Right renal pelvis (tissue), 4 donors: ENCODE measurements at places on chromosomes 3 and 15.

GRCh38 chr3:17052363-17052762, 167.6 kb downstream of the PLCL2 start:
- DNase-seq, result no peak

GRCh38 chr3:37762698-37763097, 99.0 kb upstream of the CTDSPL start:
- DNase-seq, result no peak

DNA sequence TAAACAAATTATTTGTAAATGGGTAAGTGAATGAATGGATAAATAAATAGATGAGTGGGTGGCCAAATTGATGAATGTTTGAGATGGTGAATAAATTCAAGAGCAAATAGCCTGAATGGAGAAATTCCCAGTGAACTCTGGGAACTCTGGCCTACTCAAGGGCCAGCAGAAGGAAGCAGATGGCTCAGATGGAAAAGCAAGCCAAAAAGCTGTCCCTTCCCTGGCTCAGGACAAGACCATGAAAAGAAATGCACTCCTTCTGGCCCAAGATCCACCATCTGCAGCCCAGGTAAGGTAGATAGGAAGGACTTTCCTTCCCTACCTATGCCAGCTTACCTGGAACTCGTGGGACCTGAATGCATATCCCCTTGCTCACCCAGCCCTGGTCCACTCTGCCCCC, 37.6 kb upstream of the CLDN18 start:
- no peak for DNase-seq

GRCh38 chr15:73781038-73781925, 28.1 kb upstream of the INSYN1 start:
- DNase-seq, result no peak

DNA sequence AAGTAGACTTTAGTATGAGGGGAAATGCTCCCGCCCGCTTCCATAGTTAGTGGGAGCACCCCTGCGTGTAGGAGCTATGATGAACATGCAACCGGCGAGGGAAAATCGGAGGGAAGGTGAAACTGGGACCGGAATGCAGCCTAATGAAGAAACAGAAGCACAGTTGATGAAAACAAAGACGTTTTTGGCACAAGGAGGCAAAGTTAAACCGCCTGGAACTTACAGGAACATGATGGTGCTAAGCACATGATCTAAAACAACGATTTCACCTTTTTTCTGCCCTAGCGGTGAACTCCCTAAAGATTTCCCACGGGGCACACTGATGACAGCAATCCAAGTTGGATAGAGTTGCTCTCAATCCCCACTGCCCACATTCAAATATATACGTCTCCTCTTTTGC, 49.4 kb upstream of the SPATA12 start:
- DNase-seq, result no peak

DNA sequence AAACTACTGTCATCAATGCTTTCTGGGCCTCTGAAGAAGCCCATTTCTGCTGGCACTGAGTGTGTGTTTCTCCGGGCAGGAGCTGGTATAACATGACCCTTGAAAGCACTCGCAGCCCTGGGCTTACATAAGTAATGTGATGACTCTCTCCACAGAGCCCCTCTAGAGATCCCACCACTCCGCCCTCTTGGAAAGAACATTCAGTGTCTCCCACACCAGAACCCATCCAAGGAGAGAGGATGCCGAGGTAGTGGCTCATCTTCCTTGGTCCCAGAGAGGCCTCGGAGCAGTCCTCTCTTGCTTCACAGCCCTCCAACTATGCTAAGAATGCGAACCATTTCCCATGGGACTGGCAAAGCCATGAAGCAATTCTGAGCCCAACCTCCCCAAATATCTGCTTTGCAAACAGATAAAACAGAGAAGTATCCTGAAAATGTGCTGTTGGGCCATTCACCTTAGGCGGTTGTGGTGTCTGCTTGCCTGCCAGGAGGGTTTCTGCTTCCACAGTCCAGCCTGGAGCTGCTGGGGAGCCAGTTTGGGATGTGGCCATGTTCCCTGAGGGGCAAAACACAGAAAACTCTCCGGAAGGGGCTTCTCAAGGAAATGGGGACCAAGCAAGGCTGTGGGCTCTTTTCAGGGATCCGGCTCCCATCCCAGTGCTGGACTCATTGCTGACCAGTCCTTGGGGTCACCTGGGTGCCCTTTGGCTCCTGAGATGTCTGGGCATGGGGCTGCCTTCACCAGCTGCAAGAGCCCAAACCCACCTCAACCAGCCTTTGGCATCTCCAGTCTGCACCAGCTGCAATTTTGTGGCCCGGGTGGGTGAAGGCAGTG, 47.3 kb downstream of the AMOTL2 start:
- peak; percentile 39 for DNase-seq

DNA sequence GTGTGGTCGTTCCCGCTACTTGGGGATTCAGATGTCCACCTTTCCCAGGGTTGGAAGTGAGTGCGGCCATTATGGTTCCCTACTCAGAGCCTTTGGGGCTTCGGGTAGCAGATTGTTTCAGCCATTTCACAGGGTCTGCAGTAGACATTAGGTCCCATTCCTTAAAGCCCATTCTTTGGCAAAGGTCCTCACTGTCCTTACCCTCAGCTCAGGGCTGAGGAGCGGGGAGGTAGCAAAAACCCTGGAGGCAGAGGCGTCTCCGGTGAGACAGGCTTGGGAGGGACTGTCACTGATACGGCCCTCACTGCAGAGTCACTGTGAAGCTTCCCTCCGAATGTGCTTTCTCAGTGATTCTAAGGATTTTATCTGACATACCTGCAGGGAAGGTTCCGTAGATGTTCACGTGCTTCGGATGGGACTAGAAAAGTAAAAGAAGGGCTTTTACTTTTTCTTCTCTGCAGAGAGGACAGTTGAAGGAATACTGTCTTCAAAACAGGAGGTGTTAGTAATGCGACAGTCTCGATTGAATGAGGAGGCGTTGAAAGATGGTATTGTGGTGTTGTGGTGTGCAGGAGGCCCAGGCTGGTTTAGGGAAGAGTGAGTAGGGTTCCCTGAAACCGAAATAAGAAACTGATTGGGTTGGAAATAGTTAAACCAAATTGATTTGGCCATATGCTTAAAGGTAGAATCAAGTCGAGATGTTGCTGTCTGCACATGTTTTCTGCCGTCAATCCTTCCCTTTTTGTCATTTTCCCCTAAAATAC, 630 bp downstream of the ATP6V1A start:
- DNase-seq, result no peak

DNA sequence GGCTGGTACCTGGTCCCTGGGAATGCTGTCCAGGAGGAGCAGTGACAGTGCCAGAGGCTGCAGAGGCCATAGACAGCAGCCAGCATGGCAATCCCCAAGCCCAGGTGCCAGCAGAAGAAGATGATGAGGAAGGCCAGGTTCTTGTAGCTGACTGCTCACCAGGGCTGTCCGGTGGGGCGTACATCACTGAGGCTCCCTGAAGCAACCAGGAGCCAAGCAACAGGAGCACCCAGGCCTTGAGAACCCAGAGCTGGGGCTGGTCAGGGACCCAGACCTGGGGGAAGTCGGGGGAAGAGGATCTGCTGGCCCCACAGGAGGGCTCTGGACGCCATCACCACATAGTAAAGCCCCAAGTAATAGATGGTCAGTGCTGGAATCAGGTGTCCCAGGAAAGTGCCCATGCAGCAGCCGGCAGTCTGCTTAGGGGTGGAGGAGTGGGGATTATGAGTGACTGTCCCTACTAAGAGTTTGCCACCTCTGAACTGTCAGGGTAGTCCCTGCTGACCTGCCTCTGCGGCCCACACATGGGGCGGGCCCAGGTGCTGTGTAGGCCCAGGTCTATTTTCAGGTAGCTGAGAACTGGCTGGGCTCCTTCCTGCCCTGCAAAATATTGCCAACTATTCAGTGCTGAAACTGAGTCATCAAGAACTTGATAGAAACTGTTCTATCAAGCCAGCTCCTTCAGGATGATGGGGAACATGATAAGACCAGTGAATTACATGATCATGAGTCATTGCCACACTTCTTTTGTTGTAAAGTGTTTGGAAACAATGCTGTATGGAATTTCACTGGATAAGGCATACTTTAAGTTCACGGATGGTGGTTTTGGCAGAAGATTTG, 68.7 kb downstream of the CHRD start:
- DNase-seq, result no peak

DNA sequence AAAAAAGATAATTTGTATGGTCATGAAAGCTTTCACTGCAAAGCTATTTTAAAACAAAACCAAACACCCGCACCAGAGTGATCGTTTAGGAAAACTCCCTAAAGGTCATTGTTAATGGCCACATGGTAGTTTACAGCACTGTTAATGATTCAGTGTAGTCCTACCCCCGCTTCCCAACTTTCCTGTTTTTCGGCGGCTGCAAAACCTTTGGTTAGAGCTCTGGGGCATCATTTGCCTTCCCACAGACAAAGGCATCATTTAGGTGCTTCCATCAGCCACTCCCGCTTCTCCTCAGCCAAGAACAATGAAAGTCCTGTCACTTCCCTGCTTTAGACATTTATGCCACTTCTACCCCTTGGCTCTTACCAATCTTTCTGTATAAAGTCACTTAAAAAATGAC, 10.6 kb downstream of the MELTF start:
- no peak for DNase-seq

DNA sequence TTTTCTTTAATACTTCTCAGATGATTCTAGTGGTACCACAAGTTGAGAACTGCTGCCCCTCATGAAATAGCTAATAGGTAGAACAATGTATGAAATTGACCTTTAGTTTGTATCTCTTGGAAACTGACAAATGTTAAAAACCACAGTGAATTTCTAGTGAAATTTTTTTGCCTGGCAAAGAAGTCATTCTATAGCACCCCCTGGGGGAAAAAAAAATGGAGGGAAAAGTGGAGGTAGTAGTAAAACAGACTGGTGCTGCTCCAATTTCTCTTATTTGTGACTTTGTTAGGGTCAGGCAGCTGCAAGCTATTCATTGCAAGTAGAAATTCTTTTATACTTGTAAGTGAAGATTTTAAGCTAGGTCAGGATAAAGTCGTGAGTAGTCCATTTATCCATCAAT, 605.0 kb downstream of the NLGN1 start:
- no peak for DNase-seq

DNA sequence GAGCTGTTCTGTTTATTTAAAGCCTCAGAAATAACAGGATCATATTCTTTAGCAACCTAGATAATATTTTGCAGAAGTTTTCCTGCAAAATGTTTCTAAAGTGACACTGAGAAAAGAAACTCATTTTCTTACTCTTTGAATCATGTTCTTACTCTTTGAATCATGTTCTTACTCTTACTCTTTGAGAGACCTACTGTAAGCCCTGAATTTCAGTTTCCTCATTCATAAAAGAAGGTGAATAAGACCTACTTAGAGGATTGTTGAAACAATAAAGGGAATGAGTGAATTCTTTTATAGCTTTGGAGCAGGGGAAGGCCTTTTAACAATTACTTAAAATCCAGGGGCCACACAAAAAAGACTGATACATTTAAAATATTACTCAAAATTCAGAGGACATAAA, 221.7 kb upstream of the CMC1 start:
- no peak for DNase-seq

DNA sequence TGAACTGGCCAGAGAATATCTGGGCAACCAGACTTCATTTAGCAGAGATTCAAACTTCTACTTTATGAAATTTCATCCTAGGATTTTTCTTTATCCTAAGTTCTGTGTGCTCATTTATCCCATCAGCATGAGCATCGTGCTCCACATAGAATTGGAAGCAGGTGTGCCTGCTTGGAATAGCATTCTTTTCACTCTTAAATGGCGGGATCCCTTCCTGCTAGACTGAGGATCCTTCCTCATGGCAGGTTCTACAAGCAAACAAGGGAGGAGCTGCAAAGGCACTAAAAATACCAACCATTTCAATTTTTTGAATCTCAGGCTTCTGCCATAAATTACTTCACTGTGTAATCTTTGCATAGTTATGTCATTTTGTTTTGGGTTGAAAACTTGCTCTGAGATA, 74.6 kb upstream of the FLNB start:
- DNase-seq, result no peak

- no peak for DNase-seq
Observed at GRCh38 chr3:3699816-3700633, 99.2 kb upstream of the LRRN1 start.

GRCh38 chr3:17945799-17946399, 203.5 kb upstream of the TBC1D5 start:
- no peak for DNase-seq

GRCh38 chr15:88797663-88798339, 5.4 kb upstream of the ACAN start:
- DNase-seq, result no peak

DNA sequence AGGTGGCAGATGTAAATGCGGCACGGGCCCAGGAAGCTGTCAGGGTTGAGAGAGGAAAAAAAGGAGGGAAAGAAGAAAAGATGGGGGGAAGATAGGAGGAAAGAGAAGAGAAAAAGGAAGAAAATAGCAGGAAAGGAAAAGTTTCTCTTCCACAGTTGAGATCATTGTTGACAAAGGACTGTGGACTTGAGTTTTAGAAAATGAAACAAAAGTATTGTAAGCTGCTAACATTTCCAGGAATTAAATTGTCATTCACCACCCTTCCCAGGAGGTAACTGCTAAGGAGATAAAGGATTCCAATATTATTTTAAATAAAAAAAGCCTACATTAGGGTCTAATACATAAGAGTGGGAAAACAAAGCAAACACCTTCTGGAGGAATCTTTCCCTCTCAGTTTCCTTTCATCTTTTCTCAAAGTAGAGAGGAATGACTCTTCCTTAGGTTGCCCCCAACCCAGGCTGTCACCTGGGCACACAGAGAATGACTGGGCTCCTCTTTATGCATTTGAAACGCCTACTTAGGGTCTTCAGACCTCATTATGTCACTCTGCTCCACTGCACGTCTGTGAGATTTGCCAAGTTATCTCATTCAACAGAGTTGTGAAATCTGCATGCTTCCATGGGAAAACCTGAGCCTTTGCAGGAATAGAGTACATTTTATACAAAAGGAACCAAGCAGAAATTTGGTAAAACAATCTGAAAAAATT, 194.0 kb downstream of the TNIK start:
- no peak for DNase-seq

DNA sequence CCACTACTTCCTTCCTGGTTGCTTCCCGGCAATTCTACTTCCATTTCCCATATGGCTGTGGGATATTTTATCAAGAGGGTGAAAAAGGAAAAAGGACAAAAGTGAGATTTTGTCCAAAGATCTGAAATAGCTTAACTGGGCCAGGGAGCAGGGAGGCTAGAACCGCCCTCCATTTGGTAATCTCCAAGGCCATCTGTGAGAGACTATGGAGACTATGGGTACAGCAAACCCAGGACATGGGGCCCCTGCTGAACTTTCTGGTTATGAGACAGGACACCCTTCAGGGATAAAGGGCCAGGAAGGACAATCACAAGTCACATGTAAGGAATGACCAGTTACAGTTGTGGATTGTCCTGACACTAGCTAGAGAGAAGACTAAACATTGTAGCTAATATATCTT, 24.3 kb downstream of the ZSCAN2 start:
- no peak for DNase-seq

- DNase-seq, result no peak
Observed at GRCh38 chr15:88089024-88089620, 167.4 kb downstream of the NTRK3 start.

- DNase-seq, result no peak
Observed at GRCh38 chr15:63086947-63087346, 34.7 kb upstream of the LACTB start.

- no peak for DNase-seq
Observed at GRCh38 chr3:184172681-184173373, 1.8 kb upstream of the AP2M1 start.

- DNase-seq, result peak; percentile 73
Observed at GRCh38 chr15:96160269-96160668, 170.2 kb upstream of the NR2F2 start.

- no peak for DNase-seq
Observed at GRCh38 chr3:106034313-106034712, 165.5 kb upstream of the CBLB start.

GRCh38 chr3:98784042-98784441, 20.9 kb downstream of the ST3GAL6 start:
- DNase-seq, result no peak

GRCh38 chr3:49906073-49906743, 2.5 kb upstream of the MST1R start:
- no peak for DNase-seq
